ENCODE measurements at places on chromosomes 7 and 10.

DNA sequence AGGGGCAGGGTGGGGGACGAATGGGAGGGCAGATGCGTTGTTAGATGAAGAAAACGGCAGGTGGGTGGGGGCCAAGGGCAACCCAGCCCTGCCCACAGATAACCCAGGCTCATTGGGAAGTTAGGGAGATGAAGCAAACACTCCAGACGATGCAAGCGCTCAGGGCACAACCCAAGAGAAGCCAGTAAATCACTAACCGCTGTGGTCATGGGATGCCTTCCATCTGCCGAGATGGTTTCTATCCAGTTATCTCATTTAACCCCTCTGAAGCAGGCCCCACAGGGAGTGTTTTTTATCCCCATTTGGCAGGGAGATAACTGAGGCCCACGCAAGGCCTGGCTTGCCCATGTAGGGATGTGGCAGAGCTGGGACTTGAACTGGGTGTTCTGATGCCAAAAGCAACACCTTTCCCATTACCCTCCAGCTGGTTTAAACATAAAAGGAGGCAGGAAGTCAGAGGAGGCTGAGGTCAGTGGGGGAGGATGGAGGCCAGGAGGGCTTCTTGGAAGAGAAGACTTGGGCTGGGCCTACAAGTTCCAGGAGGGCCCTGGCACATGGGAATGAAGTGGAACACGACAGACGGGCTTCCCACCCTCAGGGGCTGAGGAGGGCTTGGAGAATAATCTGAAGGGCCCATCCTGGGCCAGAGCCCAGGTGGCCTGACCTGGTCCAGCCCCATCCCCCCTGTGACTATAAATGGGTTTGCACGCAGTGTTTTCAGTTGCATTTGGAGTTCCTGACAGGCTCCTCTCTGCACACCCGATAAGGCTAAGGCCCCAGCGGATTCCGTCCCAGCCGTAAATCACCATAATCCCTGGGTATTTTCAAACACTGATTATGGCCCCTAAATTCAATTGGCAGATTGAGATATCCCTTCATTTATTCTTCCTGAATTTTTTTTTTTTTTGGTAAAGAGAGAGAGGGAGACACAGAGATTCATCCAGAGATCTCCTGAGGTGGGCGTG lies 80.9 kb downstream of the NEURL1 start:
- DNase-seq = no peak

DNA sequence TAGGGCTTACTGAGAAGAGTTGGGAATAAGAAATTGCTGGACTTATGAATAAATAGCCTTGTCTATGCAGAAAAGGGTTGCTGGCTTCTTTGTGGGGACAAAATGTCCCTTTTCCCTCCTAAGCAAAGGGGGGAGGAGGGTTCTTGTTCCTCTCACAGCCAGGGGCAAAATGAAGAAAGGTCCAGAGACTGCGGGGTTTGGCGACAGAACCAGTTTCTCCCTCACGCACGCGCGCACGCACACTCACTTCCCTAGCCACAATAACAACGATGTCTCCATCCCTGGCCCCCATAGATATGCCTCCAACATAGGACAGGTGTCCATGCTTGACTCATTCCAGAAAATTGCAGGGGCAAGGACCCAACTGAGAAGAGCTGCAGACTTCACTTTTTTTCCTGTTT lies 3.3 kb downstream of the ZMIZ1 start:
- no peak for DNase-seq

DNA sequence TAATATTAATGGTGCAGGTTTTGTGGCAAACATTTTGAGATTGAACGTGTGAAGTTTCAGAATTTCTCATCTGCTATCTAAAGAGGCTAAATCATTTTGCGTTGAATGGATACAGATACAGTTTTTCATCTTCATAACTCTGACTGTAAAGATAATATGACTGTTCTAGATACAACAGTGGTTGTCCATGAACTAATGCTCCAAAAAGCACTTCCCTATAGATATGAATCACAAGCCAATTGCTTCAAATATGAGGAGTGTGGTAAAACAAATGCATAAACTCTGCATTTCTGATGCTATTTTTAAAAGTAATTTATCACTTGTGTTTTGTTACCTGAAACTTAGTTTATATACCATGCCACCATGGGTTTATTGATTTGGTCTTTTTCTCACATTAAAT lies 750.1 kb downstream of the MAGI2 start:
- no peak for DNase-seq

GRCh38 chr10:94287336-94287735 lies 75.4 kb downstream of the NOC3L start:
- no peak for DNase-seq

DNA sequence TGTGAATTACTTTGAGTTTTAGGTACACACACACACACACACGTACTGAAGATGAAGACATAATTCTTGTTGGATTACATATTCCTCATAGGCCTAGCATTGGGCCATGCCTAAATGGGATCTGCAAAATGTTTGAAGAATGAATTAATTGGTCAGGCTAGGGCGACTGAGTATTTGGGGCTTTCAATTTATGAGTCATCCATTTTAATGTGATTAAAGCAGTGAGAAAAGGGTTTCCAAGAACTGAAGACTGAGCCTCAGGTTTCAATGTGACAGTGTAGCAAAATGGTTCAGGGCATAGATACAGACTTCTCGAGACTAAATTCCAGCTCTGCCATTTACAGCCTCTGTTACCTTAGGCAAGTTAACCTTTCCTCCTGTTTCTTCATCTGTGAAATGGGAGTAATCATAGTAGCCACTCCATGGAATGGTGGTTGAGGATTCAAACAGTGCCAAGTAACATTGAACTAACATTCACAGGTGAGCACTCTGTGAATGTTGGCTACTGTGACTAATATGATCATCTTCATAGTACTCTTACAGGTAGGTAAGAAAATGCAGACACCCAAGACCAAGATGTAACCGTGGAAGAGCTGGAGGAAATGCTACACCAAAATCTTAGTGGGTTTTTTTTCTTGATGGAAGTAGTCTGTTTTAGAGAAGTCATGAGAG lies 7.6 kb downstream of the BPGM start:
- DNase-seq = no peak

GRCh38 chr10:127405221-127405620 lies 143.9 kb upstream of the NPS start:
- no peak for DNase-seq

DNA sequence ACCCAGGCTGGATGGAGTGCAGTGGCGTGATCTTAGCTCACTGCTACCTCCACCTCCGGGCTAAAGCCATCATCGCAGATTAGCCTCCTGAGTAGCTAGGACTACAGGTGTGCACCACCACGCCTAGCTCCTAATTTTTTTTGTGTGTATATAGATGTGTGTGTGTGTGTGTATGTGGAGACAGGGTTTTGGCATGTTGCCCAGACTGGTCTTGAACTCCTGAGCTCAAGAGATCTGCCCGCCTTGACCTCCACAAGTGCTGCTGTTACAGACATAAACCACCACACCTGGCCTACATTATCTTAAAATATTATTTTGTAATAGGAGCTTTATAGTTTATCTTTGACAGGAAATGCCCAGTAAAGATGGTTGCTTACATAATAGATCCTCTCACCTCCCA lies 25.0 kb downstream of the FOXP2 start:
- DNase-seq = no peak

DNA sequence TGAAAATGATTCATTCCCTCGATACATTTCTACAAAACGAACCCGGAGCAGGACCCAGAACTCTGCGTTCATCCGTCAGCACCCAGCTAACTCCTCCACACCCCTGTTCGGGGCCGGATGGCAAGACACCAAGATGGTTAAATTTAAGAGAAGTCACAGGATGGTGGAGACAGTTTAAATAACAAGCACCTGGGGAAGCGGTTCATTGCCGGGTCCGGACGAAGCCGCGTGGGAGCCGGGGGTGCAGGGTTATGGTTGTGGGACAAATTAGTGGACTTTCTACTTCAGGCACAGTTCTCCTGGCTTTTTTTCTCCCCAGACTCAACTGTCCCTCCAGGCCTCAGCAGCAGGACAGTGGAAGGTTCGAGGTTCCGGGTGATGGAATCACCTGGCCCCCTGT lies 45.4 kb downstream of the ASB13 start:
- no peak for DNase-seq

DNA sequence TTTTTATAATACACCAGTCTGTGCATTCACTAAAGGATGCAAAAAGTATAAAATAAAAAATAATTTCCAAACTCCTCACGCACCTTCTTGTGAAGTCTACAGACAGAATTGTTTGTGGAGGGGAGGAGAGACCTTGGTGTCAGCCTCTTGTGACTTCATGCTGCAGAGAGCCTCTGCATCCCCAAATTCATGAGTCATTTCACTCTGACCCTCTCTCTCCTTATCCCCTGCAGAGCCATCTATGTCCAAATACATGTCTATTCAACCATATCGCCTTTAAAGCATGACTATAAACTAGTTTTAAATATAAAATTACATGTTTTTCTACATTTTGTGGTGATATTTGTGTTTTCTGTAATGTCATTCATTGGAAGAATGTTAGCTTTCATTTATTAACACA lies 6.0 kb downstream of the CREB5 start:
- no peak for DNase-seq

GRCh38 chr7:31318313-31318712 lies 22.2 kb downstream of the NEUROD6 start:
- no peak for DNase-seq

GRCh38 chr7:35019801-35020200 lies 17.5 kb downstream of the DPY19L1 start:
- no peak for DNase-seq

DNA sequence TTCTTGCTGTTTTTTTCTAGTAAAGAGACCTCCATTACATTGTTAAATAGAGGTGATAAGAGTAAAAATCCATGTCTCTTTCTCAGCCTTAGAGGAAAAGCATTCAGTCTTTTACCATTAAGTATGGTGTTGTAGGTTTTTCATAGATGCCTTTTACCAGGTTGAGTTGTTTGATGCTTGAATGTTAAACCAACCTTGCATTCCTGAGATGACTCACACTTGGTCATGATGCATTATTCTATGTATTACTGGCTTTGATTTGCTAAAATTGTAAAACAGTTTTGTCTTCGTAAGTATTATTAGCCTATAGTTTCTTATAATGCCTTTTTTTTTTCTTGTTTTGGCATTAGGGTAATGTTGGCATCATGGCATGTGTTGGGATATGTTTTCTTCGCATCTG lies 90.0 kb downstream of the ANKRD61 start:
- no peak for DNase-seq

- DNase-seq = no peak
These were observed 378.8 kb downstream of the GPAM start for GRCh38 chr10:111804781-111805180.

GRCh38 chr10:69317175-69317604 lies 38.9 kb downstream of the HK1 start:
- no peak for DNase-seq

DNA sequence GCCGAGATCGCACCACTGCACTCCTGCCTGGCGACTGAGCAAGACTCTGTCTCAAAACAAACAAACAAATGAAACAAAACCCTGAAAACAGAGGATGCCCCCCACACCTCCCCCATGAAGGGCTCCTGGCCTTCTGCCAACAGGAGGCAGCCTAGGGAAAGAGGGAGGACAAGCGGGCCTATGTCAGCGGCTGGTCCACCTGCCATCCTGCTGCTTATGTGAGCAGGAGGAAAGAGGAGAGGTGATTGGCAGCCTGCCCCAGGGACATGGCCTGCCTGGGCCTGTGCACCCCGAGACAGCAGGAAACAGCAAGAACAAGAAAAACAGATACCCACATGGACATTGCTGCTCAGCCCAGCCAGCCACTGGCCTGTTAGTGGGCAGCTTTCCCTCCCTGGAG lies 9.1 kb upstream of the ZNF316 start:
- DNase-seq = no peak

GRCh38 chr10:20593649-20594048 lies 303.5 kb downstream of the NEBL start:
- no peak for DNase-seq

DNA sequence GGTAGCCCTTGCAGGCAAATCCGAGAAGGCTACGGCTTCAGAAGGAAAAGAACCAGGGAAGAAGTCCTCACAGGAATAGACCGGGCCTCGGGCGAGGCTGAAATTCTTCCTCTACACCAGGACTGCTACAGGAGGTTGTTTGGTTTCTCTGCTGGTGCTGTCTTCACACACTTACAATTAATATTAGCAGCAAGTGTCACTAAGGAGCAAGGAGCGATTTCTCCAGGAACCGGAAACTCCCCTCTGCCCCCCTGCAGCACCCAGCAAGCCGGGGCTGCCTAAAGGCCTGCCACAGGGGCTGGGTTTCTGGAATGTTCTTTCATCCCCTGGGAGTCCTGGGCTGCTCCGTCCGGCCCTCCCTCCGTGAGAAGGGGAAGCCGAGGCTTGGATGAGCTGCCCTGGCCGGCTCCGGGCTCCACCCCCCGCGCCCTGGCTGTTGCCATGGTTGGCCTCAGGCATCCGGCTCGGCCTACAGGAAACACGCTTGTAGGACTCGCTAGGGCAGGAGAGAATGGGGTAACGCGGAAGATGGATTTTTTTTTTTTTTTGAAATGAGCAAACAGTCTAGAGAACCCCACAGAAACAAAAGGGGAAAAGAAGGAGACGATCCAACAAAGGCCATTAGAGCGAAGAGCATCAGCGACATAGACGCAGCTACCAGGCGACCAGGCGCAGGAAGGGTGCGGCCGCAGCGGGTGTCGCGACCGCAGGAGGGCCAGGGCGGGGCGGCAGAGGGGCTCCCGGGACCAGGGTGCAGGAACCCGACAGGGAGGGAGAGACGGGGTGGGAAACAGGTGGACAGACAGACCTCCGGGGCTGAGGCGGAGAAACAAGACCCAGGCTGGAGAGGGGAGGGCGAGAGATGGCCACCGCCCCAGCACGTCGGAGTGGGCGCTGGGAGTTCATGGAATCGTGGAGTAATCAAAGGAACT lies 33.0 kb downstream of the EN2 start:
- peak; percentile 52 for DNase-seq

DNA sequence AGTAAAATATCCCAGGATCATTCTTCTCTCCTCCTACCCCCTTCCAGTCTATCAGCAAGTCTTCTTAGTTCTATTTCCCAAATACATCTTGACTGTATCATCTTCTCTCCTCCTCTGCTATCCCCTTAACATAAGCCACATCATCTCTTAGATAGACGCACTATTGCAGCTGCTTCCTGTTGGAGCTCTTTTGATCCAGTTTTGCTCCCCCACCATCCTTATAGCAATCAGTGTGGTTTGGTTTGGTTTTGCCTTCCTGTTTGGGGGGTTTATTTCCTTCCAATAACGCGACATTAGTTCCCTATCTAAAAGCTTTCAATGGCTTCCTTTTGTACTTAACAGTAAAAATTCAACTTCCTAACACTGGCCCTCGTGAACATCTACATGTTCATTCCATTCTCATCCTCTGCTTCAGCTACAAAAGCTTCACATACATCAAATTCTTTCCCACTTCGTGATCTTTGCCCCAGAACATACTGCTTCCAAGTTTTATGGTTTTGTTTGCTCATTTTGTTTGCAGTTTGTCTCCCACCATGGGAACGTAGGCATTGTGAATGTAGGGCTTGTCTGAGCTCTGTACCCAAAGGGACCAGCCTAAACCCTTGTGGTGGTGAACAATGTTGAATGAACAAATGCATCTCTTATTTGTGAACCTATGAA lies 33.7 kb upstream of the PLXDC2 start:
- DNase-seq = no peak

DNA sequence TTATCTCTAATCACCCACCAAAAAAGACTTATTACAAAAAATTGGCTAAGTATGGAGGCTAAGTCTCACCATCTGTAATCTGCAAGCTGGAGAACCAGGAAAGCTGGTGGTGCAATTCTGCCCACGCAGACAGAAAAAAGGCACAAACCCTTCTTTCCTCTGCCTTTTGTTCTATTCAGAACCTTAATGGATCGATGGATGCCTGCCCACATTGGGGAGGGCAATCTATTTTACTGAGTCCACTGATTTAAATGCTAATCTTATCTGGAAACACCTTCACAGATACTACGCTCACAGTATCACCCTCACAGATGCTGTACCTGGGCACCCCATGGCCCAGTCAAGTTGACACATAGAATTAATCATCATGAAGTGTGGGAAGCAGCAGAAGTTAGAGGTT lies 10.2 kb downstream of the IGFBP3 start:
- no peak for DNase-seq
